ENCODE measurements at places on chromosomes 4 and X.

- no peak for DNase-seq
These were observed 44.5 kb upstream of the ATXN3L start for GRCh38 chrX:13364230-13364857.

GRCh38 chrX:119672426-119672825 lies 20.5 kb downstream of the SEPTIN6 start:
- DNase-seq, result no peak

- DNase-seq, result no peak
These were observed 73.0 kb downstream of the FAT4 start for GRCh38 chr4:125387770-125388169.

DNA sequence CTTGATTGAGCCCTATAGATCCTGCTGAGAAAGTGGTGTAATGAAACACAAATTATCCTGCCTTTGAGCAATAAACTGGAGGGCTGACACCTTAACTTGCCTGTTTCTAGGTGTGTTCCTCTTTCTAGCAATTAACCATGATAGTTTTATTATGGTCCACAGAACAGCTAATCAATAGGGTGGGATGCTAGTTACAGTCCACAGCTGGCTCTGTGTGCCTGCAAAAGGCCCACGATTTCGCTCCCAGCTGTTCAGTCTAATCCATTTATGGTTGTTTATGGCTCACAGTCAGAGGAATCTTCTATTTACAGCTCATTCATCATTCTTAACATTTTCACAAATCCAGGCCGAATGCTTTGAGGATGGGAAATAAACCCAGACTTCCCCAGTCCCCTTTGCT lies 674.9 kb downstream of the SMARCA1 start:
- no peak for DNase-seq

DNA sequence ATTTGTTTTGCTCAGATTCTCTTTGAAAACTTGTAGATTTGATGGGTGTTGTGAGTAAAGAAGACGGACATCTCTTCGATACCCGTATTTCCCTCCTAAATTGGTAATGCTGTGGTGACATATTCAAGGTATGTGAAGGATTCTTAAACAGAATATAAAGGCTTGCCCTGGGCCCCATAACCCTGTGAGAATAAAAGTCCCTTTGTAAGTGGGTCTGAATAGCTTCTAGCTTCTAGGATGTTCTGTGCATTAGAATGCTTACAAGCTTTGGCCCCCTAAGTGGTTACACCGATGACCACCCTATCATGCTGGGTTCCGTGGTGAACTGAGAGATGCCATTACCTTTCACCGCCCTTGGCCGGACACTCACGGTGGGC lies 574 bp upstream of the MOB1B start:
- DNase-seq, result no peak

DNA sequence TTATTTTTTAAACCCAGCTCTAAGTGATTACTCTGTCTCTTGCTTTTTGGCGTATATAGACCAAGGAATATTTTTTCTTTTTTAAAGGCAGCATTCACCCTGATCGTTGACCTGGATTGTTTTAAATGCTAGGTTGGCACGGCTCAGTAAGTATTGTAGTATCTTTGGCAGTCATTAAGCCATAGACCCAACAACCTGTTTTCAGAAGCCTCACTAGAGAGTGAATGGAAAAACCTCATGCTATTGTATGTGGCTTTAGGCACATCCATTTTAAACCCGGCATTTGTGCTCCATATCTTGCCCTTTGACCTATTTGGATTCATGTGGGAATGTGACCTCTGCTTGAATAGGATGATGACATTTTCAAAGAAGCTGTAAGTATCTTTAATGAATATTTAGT lies 183.9 kb downstream of the SNCA start:
- DNase-seq, result no peak

- peak; percentile 30 for DNase-seq
These were observed 187.5 kb downstream of the QDPR start for GRCh38 chr4:17324386-17324830.

DNA sequence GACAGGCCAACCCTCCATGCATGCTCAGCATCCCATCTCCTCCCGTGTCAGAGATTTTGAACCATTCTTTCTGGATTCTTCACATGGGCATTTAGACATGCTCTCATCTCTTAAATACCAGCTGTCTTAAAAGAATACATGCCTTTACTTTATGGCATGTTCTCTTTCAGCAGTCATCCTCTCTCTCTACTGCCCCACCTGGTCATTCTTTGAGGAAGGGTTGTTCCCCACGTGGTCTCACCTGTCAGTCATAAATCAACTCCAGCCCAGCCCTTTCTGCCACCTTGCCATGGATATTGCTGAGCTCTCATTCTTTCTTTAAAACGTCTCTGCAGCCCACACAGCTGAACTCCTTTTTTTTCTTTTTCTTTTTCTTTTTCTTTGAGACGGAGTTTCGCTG lies 111.3 kb downstream of the ARHGAP10 start:
- no peak for DNase-seq

DNA sequence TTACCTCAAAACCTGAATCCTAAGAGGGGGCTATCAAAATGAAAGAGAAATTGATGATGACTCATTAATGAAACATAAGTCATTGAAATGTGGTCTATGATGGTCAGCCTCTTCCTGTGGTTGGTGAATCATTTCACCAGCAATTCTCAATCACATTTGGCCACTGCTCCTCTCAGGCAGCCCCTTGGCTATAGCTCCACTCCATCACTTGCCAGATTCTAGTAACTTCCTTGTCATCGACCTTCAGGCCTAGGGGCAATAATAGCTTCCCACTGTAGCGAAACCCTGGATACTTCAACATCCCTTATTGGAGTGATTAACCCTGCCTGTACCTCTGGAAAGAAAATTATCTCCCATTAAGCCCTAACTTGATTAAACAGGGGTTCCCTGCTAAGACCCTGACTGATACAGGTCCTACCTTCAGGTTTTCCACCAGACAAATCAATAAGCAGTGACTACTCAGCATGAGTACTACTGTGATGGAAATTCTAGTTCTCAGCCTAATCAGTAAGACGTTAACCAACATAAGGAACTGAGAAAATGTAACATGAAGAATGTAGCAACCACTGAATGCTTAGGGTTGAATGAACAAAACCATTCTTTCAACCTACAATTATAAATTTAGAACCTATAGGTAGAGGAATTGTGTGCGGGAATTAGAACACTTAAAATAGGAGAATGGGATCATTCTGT lies 30.4 kb downstream of the ADH7 start:
- no peak for DNase-seq

GRCh38 chr4:152110780-152111179 lies 350.0 kb upstream of the GATB start:
- DNase-seq, result no peak

DNA sequence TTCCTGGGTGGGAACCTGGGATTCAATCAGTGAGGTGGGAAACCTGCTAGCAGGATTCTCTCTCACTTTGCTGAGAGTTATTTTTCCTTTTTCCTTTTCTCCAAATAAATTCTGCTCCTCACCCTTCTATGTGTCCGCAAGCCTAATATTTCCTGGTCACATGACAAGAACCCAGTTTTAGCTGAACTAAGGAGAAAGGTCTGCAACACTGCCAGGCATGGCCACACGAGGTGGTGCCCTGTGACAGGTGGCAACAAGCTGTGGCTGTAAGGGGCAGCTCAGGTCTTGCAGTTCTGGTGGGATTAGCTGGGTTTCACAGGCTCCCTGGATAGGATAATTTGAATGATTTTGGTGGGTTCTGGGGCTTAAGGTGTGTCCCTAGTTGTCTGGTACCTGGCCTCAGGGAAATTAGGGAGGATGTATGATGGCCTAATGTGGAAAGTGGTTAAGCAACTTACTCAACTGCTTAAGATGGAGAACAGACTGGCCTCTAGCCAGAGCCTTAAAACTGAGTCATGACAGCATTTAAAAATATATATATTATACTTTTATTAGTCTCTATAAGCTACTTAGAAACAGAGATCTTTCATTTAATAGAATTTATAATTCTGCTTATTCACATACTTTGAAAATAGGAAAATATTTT lies 215.0 kb downstream of the IL15 start:
- DNase-seq, result no peak

DNA sequence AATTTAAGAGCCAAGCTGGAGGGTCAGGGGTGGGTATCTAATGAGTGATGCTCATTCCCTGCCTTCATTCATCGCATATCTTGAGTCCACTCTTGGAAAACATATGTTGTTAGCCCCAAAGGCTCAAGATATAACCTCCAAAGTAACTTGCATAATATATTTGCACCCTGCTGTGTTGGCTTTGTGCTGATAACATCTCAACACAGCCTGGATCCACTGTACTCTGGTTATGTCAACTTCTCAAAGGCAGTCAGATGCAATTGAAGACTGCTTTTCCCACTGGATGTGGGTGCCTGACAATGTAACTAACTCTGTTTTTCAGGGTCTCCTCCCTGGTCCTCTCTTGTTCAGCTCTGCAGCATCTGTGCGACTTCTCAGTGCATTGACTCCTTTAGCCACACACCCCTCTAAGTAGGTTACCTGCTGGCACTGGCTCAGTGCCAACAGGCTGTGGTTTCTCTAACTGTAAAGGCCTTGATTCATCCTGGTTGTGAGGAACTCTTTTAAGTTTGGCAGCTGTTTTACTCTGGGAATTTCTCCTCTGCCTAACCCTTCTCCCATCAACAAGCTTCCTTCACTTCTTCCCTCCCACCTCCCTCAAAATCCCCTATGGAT lies 28.1 kb downstream of the SLC16A2 start:
- DNase-seq, result peak; percentile 0

DNA sequence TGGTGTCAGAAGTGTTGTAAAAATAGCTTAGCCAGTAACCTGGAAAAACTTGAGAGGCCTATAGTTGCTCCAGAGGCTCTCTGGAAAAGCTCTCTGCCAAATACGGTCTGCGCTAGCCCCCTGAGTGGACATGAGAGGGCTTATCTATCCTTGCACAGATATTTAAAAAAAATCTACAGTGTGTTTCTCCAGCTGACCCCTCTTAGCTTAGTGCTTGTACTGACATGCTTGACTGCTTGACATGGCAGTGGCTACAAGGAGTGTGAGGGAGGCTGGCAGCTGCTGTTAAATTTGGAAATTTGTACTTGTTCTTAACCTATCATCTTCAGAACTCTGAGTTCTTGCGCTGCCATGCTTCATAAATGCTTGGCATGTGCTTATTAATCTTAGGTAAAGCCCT lies 229.2 kb downstream of the RBMX2 start:
- no peak for DNase-seq

DNA sequence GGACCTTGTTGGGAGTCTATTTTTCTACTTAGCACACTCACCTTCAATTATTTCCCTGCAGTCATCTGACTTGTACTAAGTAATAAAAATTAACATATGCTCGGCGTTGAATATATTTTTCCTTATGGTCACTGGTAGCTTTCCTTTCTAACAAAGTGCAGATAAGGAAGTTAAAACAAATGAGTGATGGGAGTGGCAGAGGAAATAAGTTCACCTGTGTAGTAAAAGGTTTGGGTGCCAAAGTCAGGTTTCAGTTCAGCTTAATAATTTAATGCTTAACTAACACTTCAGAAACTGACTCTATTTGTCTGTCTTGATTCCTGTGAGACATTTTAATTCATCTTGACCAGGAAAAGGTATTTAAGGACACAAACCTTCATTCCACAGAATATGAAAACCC lies 184.4 kb downstream of the PCDH7 start:
- DNase-seq, result no peak

DNA sequence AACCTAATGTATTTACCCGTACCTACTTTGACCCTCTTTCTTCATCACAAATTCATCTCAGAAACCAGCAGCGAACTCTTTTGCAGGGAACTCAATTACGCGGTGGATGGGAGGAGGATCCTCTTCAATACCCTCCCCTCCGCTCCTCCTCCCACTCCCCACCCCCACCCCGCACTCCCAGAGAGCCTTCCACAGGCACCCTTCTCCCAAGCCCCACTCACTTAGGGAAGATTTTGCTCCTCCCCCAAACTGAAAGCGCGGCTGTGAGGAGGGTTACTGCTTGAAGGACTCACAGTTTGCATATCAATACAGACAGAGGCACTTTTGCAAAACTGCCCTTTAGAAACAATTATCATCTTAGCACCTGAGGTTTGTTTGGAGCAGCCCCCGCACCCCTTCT lies 960 bp upstream of the IL1RAPL1 start:
- no peak for DNase-seq

- no peak for DNase-seq
These were observed 184.0 kb upstream of the GALNTL6 start for GRCh38 chr4:171629182-171629581.

Measured in activated CD8-positive, alpha-beta memory T cell treated with anti-CD3 and anti-CD28 coated beads for 1 hour (primary cell).